NCI-H446 (cell line): ENCODE measurements at places on chromosomes 7 and 10.

DNA sequence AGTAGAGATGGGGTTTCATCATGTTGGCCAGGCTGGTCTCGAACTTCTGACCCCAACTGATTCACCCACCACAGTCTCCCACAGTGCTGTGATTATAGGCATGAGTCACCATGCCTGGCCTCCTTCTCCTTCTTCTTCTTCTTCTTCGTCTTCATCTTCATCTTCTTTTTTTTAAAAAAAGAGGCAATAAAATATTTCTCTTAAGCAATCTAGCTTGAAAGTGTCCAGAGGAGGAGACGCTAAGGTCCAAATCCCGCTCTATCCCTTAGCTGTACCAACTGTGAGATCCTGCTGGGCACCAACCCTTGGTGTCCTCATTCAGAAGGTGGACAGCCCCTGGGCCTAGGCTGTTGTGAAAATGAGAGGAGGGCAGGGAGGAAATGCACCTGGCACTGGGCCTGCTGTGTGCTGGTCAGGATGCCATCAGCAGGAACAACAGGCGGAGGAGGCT, 13.9 kb upstream of the PSAP start:
- DNase-seq: no peak

GRCh38 chr10:101644002-101644401, 51.0 kb downstream of the FBXW4 start:
- DNase-seq: no peak

GRCh38 chr10:130179640-130180039, 43.4 kb downstream of the GLRX3 start:
- DNase-seq: no peak

DNA sequence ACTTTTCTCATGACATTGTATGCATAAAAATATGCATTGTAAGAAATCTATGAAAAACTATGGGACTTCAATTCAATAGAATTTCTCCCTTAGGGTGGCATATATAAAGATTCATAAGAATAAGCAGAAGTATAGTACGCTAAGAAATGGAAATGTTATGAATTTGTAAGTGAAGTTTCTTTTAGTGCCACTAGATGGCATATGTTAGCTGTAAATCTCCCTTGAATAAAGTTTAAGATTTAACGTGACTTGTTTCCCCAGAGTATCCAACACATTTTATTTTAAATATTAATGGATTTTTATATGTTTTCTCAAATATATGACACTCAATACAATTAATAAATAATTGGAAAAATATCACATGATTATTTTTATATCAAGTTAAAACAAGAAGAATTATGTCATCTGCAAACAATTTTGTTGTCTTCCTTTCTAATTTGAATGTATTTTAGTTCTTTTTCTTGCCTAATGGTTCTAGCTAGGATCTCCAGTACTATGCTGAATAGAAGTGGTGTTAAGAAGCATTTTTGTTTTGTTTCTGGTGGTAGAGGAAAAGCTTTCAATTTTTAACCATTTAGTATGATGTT, 287.2 kb downstream of the HGF start:
- peak; percentile 58 for DNase-seq

DNA sequence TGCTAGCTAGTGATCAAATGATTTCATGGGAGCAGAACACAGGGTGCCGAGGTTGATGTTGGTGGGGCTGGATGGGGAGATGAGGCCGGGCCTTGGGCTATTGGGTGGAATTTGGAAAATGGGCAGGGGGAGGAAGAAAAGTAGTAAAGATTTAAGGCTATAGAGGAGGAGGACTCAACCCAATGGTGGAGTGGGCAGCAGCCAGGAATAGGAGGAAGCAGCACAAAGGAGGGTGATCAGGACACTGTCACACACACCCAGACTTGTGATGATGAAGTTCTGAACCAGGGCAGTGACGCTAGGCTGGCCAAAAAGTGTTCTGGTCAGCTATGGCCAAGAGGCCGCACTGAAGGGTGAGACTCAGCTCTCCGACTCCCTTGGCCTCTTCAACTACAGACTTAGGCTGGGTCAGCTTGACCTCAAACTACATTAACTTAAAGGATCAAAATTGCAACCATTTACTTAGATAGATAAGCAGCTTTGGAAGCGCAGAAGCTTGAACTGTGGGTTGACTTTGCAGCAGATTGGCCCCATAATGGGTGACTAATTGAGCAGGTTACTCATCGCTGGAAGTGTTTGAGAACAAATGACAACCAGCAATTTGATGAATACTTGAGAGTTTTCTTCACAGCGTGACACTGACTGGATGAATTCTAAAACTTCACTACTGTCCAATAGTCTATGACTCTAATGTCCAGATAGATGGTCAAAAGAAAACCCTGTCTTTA, 29.4 kb upstream of the GPR26 start:
- DNase-seq: no peak

- no peak for DNase-seq
Measured at GRCh38 chr7:28329661-28330363, 82.5 kb upstream of the CREB5 start.

- peak; percentile 16 for DNase-seq
Measured at GRCh38 chr7:34675749-34676374, 17.8 kb downstream of the NPSR1 start.

- DNase-seq: no peak
Measured at GRCh38 chr7:98286701-98287485, 5.4 kb downstream of the BRI3 start.

GRCh38 chr10:130934293-130935127, 377.0 kb downstream of the TCERG1L start:
- DNase-seq: no peak
